ENCODE measurements at places on chromosomes 5 and 9.

DNA sequence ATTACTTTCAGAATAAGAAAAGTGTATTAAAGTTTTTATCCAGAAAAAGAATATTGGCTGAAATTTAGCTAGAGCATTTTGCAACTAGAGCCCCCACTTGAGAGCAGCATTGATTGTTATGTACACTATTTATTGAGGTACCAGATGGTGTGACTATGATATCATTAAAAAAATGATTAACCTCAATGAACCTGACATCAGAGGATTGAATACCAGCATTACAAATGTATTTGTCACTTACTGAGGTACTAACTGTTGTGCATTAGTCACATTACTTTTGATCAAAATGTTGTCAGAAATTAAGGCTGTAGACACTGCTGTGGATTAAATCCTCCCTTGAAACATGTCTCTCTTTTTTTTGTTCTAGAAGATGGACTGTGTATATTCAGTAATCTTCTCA is 127.8 kb upstream of the DHFR start:
- DNase-seq: no peak

GRCh38 chr9:18595597-18595996 is 121.6 kb downstream of the ADAMTSL1 start:
- DNase-seq: no peak

GRCh38 chr5:36611520-36612274 is 5.3 kb downstream of the SLC1A3 start:
- peak; percentile 55 for DNase-seq

- peak; percentile 10 for DNase-seq
Observed at GRCh38 chr5:57779383-57780223, 297.0 kb upstream of the ACTBL2 start.

DNA sequence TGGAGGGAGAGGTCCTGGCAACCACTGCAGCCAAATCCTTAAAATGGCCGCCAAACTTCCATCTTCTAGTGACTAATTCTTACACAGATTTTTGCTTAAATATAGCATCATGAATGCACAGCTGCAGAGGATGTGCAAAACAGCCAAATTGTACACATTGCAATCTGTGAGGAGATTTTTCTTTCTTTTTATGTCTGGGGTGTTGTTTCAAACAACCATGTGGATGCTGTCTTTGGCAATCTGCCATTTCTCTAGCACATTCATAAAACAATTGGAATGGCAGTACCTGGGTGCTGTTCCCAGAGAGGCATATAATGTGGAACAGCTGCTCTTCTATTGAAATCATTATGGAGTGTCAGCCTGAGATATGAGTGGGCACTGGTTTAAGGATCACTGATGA is 1082.9 kb upstream of the SEMA6A start:
- DNase-seq: no peak

DNA sequence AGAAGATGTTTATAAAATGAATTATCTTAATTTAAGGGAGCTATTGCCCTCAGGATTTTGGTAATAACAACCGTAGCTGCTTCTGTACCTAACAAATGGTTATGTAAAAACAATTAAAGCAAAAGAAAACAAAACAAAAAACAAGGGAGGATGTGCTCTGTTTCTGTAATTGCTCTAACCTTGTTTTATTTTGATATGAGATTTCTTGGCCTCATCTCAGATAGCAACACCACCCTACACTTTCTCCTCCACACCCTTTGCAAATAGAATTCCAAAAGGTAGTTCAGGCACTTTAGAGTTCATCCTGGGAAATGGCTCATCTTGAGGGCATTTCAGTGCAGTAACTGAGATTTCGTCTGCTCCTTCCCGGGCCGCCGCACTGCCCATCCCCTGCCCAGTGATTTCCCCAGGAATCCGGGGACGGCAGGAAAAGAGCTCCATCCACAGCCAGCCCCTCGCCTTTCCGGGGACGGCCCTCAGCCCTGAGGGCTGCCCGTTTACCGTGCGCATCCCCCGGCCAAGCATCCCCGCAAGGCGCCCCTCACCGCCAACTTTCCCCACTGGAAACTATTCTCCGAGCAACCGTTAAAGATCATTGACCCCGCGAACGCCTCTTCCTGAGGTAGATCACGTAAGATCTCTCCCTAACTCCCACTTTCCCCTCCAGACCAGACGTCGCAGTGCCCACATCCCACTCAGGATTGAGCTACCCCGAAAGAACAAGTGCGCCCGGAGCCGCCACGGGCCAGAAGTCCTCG is 1.2 kb downstream of the FNBP1 start:
- DNase-seq: no peak

DNA sequence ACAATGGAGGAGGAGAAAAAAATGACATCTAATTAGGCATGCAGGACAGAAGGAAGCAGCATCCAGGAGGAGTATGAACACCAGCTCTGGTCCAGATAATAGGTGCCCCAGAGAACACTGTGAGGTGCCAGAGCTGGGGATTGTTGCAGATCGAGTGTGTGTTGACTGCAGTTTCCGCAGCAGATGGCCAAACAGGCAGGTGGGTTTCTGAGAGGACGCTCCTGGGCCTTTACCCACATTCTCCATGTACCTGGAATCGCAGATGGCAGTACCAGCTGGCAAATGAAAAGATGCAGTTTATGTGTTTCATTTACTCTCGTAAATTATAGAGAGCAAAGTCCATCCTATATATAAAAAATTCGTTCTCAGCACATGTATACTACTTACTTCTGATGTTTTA is 182.2 kb upstream of the ISL1 start:
- DNase-seq: no peak

DNA sequence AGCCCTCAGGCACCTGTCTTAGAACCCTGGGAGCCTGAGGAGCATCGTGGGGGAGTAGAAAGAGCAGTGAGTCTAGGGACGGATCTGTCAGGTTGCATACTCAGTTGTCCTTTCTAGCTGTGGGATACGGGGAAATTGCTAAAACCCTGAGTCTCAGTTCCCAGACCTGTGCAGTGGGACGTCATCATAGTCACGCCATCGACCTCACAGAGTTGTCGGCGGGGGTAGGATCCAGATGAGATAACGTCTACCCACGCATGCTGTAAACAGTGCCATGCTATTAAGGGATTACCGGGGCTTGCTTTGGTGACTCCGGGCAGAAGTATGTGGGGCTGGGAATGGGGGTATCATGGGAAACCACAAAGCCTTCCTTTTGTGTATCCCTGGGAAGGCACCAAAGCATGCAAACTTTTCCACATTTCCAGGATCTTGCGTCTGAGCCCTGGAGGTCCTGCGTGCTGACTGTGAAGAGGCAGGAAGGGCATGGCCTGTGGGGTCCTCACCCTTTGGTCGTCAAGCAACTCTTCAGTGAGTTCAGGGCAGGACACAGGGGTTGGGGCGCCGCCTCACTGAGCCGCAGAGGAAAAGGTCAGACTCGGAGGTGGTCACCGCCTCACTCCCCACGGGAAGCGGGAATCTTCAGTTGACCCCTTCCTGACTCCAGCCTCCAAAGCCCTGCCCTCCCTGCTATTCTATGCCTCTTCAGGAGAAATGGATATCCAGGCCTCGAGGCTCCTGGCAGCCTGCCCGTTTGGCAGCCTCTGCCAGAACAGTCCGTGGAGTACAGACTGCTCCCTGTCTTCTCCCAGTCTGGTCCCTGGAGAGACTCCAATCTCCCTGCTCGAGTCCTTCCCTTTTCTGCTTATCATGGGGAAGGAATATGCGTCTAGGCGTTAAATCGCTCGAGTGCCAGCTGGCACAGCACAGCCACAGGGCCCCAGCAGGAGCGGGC is 186.8 kb upstream of the KLF9 start:
- no peak for DNase-seq

GRCh38 chr5:27129926-27130325 is 91.5 kb upstream of the CDH9 start:
- DNase-seq: no peak

DNA sequence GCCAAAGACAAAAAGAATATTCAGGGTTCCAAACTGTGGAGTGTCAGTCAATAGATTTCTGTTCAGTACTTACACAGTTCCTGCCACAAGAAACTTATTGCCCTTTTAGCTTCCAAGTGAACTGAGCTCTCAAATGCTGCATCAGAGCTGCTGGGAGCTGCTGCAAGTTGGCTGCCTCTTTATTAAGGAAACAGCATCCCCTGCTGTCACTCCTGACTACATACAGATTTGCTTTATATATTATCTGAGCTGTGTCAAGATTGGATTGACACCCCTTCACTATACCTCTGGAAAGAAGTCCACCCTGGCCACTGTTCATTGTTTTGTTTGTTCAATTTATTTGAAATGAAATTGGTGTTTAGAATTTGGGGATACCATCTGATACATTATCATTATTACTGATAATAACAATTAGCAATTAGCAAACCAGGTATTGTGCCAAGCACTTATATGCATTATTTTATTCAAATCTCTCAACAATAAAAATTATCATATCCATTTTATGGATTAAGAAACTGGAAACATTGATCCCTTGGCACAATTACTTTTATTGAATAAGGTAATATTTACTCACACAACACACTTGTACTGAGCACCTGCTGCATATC is 16.4 kb upstream of the C5orf58 start:
- peak; percentile 12 for DNase-seq

GRCh38 chr9:2411459-2412215 is 209.9 kb upstream of the VLDLR start:
- no peak for DNase-seq

DNA sequence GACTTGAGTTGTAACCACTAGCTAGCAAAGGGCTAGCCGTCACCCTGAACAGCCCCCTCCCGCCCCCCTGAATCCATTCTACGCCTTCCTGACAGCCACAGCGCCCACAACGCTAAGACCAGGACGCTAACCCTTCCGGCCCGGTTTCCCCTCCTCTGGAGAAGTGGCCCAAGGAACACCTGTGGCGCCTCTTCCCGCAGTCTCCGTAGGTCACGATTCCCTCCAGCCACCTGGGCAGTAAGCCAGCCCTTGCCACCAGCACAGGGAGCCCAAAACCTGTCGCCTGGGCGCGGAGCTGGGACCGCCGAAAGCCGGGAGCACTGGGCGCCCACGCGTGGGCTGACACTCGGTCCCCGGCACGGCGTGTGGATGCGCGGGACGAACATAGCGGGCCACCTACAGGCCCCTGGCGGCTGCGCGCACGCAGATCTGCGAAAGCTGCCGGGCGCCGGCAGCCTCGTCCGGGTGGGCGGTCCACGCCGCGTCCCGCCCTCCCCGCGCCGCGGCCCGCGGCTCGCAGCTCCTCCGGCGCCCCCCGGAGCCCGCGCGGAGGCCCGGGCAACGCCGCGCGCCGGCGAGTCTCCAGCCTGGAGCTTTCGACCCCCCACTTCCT is 596 bp downstream of the IRF1 start:
- DNase-seq: no peak
